Urinary bladder (tissue), 4 donors: ENCODE measurements at places on chromosomes 11 and 22. TPM values are rescaled to one million over a fixed set of nuclear protein-coding genes. Genes with fewer than 3 reads are reported as not detected.

The RAPSN gene
- total RNA-seq = 3.0 TPM

The PLEKHA7 gene
- total RNA-seq = 8.1 TPM

The WNT7B gene
- 3.1 TPM for total RNA-seq

The CHORDC1 gene
- total RNA-seq = 50.1 TPM

The CBLIF gene
- not detected for total RNA-seq

The KRTAP5-7 gene
- 0.26 TPM for total RNA-seq

The PNPLA3 gene
- total RNA-seq = 0.37 TPM

The PAMR1 gene
- total RNA-seq = 179 TPM

The PKP3 gene
- total RNA-seq = 5.2 TPM
